ENCODE measurements at places on chromosomes 3 and 15. TPM values are rescaled to one million over a fixed set of nuclear protein-coding genes. Genes with fewer than 3 reads are reported as not detected.

DNA sequence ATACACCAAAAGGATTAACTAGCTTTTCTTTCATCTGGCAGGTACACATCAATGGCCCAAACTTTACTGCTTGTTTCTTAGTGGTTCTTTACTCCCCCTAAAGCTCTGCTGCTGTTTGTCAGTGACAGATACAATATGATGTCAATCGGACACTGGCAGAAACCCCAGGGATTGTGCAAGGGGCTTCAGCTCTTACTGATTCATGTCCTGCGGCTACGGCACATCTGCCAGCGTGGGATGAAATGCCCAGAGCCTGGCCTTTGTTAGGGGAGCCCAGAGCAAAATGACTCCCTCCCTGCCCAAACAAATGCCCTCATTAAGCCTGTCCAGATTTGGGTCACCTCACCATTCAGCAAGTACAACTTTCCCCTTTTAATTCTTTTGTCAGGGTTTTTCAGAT, 28.3 kb downstream of the SRP14 start:
- DNase-seq = no peak

- DNase-seq = no peak
These were observed 287.1 kb downstream of the SOX2 start for GRCh38 chr3:181998828-181999227.

GRCh38 chr3:194306109-194306686, 44.9 kb downstream of the CPN2 start:
- no peak for DNase-seq

- peak; percentile 35 for DNase-seq
These were observed 393 bp downstream of the ERICH6 start for GRCh38 chr3:150703299-150703755.

SOX14 gene
- not detected for total RNA-seq

RGMA gene
- total RNA-seq = 34.1 TPM

DNA sequence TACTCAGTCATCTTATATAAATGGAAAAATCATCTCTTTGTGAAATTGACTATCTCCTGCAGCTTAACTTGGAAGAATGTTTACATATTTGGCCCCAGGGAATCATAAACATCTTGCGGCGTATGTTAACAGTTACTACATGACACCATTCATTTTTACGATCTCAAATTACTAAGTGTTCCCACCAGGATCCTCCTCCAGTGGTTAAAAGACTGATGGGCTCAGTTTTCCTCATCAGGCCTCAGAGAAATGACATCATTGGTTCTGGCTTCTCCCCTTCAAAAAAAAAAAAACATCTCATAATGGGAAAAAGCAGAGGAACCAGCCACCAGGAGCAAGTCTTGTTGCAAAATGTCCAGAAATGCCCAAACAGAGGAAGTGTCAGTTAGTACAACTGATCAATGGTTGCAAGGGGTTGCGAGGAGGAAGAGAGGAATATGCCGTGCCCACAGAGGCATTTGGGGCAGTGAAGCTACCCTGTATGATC, 70.5 kb upstream of the LIPC start:
- DNase-seq = no peak

NEK10 gene
- 8.3 TPM for total RNA-seq

- no peak for DNase-seq
These were observed 4.6 kb upstream of the PRKCD start for GRCh38 chr3:53156368-53156834.

Measured in uterus (tissue), 4 donors.